ENCODE measurements at places on chromosomes 13 and 19.

GRCh38 chr19:5035793-5036697 lies 67.1 kb downstream of the KDM4B start:
- no peak for DNase-seq

DNA sequence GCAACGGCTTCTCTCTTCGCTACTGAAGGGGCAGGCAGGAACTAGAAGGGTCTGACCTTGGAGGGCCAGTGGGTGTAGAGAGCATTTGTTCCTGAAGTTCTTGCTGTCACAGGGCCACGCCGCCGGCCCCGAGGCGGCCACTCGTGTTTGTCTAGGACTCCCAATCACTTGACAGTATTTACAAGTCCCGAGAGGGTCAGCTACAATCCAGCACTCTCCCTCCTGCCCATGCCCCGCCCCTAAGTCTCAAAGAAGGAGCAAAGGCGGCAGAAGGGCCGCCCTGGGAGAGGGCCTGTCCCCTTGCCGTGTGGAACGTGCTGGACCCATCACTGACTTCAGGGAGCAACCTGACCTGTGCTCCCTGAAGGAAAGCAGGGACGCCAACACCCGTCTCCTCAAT lies 118.5 kb downstream of the STK24 start:
- no peak for DNase-seq

- peak; percentile 52 for DNase-seq
Observed at GRCh38 chr13:114079601-114080536, 52.6 kb downstream of the RASA3 start.

- DNase-seq: peak; percentile 85
Observed at GRCh38 chr19:55116232-55116858, 1.1 kb downstream of the PPP1R12C start.

DNA sequence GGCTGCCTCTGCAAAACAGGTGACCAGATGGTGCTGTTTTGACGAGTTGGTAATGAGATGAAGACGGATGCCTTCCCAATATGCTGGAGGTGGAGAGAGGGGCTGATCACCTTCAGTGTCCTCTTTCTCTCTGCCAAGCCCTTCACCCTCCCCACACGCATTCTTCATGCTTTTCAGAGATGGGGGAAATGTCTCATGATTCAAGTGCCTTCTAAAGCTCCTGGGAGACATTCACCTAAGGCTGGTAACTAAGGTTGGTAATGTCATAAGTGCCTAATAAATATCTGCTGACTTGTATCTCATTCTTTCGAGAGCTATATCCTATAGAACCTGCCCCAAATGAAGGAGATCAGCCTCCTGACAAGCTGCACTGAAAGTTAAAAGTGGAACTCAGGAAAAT lies 86.2 kb upstream of the MBNL2 start:
- DNase-seq: no peak

- DNase-seq: no peak
Observed at GRCh38 chr13:95246292-95247082, 54.8 kb downstream of the ABCC4 start.

- DNase-seq: no peak
Observed at GRCh38 chr13:75869981-75870380, 233.9 kb downstream of the LMO7 start.

DNA sequence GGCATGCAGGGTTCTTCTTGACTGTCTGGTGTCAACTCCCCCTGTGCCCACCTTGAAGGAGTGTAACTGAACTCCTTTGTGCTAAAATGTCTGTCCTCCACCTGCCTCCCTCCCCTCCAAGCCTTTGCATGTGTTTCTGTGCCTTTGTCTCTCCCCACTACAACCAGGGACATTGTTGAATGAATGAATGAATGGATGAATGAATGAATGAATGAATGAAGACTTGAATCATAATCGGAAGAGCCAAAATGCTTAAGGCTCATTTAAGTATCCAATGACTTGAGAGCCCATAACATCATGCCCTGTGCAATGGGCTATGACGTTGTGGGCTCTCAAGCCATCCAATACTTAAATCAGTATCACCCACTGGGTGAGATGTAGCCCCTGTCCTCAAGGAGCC lies 9.0 kb upstream of the GPR183 start:
- no peak for DNase-seq

DNA sequence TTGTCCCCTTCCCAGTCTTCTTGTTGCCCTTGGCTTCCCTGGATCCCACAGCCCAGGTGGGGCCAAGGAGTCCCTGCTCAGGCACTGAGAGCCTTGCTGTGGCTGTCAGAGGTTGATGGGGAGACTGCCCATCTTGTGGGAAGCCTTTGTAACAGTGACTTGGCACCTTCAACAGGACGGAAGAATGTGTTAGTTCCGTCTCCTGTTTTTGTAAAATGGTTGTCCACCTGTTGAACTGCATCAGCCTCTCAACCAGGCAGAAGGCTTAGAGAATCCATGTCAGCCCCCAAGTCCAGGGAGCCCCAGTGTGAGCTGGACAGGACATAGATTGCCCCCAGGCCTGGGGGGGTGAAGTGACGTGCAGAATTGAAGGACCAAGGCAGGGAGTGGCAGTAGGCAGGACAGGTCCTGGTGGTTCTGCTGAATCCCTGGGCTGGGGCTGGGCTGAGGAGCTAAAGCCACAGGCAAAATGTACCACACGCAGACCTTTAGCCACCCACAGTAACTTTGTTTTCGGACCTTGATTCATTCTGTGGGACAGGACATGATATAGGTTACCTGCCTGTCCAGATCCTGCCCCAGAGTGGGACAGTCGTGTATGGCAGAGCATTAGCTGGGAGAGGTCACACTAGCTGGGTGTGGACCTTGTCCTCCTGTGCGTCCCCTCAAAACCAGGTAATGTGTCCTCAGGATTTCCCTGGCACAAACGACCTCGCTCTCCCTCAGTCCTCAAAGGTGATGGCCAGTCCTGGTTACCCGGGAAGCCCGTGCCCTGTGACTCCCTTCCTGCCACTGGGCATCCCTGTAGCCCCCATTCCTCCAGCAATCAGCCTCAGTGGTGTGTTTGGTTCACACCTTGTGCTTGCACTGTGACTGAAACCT lies 47.0 kb downstream of the GATAD2A start:
- no peak for DNase-seq

GRCh38 chr13:80151016-80151415 lies 189.9 kb downstream of the SPRY2 start:
- no peak for DNase-seq

GRCh38 chr13:74027161-74027779 lies 106.9 kb downstream of the KLF12 start:
- no peak for DNase-seq

- DNase-seq: peak; percentile 80
Observed at GRCh38 chr13:44306371-44307192, 67.0 kb upstream of the SERP2 start.

DNA sequence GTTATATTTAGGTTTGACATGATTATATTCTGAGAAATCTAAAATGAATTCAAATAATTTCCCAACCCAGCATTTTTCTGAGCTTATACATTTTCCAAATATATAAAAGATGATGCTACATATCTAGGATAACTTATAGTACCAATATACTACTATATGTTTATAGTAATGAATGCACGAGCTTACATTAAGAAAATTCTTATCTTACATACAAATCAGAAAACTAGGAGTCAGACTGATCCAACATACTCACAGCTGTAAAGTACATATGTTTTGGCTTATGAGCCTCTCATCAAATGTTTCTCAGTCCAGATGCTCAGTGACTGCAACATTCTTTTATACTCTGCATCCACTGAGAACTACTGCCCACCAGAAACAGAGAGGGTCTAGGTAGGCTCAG lies 491.3 kb upstream of the KLF12 start:
- DNase-seq: no peak

GRCh38 chr13:40494513-40494912 lies 171.9 kb downstream of the FOXO1 start:
- no peak for DNase-seq

DNA sequence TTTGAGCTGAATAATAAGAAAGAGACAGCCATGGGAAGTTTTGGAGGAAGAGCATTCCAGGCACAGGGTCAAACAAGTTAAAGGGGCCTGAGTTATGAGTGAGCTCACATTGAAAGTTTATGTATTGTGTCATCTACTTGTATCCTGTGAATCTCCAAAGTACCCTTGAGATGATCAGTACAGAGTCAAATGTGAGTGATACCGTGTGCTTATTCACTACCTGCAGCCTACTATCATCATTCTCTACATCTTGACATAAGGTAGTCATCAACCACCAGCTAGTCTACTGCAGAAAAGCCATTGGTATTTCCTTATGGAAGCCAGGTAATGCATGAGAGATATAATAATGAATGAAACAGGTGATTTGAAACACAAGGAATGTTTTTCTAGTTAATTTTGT lies 3.0 kb upstream of the KCTD12 start:
- DNase-seq: no peak

- DNase-seq: no peak
Observed at GRCh38 chr19:47628078-47628771, 19.3 kb downstream of the BICRA start.

All from right atrium auricular region (tissue), 2 donors.